LNCaP clone FGC (cell line): ENCODE measurements at places on chromosomes 2 and 18.

DNA sequence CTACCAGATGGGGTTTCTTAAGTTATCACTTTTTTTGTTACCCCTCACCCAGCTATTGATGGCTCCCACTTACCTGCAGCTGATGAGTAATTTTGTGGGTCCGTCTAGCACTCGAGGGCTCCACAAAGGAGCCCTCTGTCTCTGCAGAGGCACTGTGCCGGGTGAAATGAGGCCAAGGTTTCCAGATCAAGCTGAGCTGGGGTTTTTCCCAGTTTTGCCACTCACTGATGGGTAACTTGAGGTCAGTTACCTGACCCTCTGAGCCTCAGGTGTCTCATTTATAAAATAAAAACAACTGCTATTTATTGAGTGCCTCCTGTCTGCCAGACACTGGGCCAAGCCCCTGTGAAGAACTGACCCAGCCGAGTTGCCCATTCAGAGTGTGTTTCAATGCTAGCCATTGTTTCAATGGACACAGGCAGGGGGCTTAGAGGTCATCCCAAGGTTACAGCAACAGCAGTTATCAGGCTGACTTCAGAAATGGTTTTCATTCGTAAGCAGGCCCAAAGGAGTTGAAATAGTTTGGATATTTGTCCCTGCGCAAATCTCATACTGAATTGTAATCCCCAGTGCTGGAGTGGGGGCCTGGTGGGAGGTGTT, 192.9 kb downstream of the NCK2 start:
- DNase-seq: no peak

GRCh38 chr2:48434101-48434500, 95.9 kb upstream of the STON1 start:
- DNase-seq: no peak

DNA sequence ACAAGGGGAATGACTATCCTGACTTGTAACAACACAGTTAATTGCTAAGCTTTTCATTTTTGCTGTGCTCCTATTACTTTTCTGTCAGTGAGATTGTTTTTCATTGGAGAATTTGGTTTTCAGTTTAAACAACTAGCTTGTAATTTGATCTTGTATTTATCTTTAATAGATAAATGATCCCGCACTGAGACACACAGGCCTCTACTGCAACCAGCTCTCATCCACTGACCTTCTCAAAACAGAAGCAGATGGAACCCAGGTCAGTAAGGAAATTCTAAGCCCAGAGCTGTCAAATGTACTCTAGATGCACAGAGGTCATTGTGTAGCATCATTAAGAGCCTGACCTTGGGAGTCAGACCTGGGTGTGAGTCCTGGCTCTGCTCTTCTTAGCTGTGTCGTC, 30.7 kb downstream of the PTRHD1 start:
- no peak for DNase-seq

- no peak for DNase-seq
Measured at GRCh38 chr2:239666855-239667376, 266.1 kb upstream of the HDAC4 start.

DNA sequence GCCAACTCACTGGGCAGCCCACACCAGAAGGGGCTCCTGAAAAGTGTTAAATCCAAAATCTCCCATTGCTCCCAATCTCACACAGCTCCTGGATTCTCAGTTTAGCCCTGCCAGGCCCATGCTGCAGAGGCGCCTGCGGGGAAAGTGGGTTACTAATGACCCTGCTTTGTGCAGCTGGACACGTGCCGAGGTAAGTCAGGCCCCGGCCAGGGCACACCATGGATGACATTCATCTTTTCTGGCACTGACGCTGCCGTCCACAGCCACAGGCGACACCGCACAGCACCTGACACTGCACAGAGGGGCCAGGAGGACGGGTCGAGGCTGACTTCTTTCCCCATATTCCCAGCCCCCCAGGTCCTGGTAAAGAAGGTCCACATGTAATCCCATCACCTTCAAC, 193.5 kb downstream of the EIPR1 start:
- no peak for DNase-seq

- DNase-seq: no peak
Measured at GRCh38 chr18:57833441-57834101, 30.5 kb upstream of the ATP8B1 start.

DNA sequence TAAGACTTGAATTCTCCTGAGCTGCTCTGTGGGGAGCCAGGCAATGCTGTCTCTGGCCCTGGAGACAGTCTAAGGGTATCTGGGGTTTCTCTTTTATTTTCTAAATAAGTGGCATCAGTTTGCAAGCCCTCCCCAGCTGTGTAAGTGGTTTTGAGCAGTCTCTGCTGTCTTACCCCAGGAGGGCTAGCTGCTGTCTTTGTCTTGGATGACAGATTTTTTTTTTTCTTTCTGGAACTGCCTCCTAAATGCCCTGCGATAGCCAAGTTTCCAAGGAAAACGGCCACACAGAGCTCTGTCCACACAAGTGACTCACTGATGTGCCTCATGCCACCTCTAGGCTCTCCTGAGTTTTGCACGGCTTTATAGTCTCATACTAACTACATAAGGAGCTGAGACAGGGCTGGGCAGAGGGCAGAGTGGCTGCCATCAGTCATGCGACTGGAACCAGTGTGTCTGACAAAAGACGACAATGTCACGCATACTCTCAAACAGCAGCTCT, 37.2 kb upstream of the THOC1 start:
- no peak for DNase-seq

- no peak for DNase-seq
Measured at GRCh38 chr2:1627628-1628381, 116.5 kb downstream of the PXDN start.

DNA sequence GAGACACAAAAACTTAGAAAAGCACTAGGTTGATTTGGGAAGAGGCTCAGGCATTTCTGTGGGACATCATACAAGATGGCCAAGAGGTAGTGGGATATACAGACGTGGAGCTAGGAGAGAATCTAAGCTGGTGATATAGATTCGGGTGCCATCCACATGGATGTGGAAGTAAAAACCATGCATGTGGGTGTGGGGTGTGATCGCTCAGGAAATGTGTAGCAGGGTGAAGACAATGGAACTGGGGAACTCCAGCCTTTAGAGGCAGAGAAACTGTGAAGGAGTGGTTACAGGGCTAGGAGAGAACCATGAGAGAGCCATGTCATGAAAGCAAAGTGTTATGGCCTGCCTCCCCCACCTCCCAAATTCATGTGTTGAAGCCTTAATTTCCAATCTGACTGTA, 43.0 kb upstream of the CTLA4 start:
- no peak for DNase-seq

DNA sequence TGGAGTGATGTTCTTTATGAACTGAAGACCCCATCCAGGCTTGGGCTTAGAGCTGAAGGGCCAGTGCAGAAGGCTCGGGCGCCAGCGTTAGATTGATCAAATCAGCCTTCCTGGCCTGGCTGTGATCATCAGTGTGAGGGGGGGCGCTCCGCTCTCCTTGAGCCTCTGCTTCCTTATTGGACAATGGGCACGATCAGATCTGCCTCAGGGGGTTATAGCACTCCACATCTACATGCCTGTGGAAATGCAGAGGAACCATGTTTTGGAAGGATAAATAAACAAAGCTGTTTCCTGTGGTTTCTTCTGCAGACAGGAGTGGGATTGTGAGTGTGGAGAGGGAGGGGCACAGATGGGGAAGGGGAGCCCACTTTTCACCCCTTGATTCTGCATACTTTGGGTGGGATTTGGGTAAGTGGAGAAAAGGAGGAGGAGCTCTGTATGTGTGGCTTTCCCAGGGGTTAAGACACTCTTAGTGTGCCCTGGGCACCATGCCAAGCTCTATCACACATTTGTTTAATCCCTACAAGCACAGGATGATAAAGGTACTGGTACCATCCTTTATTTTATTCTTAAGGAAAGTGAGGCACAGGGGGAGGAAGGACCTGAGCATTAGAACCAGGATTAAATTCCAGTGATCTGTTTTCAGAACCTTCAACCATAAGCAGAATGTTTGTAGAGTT, 150.5 kb downstream of the EN1 start:
- DNase-seq: no peak

DNA sequence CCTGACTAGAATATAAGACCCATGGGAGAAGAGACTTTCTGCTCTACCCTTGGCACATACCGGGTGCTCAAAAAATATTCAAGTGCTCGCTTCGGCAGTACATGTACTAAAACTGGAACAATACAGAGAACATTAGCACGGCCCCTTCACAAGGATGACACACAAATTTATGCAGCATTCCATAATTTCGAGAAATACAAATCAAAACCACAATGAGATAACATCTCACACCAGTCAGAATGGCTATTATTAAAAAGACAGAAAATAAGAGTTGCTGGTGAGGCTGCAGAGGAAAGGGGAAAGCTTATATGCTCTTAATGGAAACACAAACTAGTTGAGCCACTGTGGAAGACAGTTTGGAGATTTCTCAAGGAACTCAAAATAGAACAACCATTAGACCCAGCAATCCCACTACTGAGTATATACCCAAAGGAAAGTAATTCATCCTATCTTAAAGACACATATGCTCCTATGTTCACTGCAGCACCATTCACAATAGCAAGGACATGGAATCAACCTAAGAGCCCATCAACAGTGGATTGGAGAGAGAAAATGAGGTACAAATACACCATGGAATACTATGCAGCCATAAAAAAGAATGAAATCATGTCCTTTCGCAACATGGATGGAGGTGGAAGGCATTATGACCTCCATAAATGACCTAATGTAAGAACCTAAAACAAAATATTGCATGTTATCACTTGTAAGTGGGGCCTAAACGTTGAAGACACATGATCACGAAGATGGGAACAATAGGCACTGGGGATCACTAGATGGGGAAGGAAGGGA, 71.6 kb upstream of the CYP1B1 start:
- no peak for DNase-seq

DNA sequence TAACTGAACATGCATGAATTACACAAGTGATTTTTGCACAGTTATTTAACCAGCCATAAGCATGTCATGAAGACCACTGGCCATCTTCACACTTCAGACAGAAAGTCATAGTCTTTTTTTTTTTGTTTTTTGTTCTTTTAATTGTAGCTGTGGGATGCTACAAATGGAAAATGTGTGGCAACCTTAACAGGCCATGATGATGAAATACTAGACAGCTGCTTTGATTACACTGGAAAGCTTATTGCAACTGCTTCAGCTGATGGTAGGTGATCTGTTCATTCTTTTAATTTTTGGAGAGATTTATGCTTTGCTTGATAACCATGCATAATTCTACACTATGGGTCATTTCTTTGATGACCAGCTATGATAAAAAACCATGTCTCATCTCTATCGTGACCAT, 35.6 kb downstream of the DAW1 start:
- DNase-seq: no peak

- DNase-seq: peak; percentile 95
Measured at GRCh38 chr2:179939259-179939658, 67.8 kb downstream of the CWC22 start.

- no peak for DNase-seq
Measured at GRCh38 chr2:10847008-10847407, 34.4 kb upstream of the PDIA6 start.

- DNase-seq: no peak
Measured at GRCh38 chr2:231660860-231661259, 47.5 kb upstream of the PTMA start.

- no peak for DNase-seq
Measured at GRCh38 chr2:65024149-65024829, 31.9 kb upstream of the CEP68 start.

GRCh38 chr2:200012401-200012800, 57.0 kb downstream of the MAIP1 start:
- no peak for DNase-seq

DNA sequence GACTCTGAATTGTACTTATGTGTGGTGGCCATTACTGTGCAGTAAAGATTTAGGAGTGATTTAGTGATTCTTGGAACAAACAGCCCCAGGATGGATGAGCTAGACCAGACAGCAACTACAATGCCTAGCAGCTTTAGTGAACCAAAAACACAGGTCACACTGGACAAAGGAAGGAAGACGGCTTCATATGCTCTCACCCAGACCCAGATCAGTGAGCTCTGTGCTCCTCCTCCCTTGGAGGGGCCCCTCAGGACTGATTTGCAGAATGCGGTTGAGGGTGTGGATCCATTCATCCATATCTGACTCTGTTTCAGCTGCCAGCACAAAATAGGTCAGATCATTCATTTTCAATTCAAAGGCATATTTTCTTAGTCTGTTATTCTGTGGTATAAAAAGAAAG, 159.7 kb upstream of the CCDC195 start:
- no peak for DNase-seq

- DNase-seq: no peak
Measured at GRCh38 chr2:207167099-207167923, 1.6 kb upstream of the KLF7 start.

GRCh38 chr2:236940916-236941520, 144.7 kb upstream of the COPS8 start:
- DNase-seq: no peak

GRCh38 chr2:66467718-66468117, 32.8 kb downstream of the MEIS1 start:
- DNase-seq: no peak

DNA sequence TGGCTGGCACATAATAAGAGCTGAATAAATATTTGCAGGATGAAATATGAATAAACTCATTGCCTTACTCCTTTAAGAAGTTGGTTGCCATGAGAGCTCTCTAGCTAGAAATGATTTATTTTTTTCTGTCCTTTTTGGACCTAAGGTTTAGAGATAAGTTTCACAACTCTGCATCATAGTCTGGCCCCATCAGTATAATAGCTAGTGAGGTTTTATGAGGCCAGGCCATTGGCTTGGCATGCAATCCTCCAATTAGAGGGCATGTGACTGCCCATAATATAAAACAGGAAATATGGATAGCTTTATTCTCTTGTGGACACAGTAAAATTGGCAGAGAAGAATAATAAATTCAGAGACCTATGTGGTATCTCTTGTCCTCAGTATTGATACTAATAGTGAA, 26.2 kb upstream of the INSIG2 start:
- DNase-seq: no peak

DNA sequence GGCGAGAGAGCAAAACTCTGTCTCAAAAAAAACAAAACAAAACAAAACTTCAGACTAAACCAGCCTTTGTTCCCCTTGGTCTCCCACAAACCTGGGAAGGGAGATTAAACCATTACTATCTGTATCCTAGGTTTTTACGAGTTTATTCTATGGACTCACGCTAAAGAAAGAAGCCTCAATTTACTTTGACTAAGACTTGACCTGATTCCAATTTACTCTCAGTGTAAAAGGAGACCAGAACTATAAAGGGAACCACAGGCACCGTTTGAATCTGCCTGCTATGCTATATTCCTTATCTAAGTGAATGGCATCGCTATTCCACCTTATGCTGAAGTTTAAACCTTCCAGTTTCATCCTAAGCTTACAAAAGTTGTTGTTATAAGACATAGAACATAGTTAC, 46.5 kb upstream of the MMADHC start:
- no peak for DNase-seq

GRCh38 chr18:55272510-55273243, 313.4 kb upstream of the CCDC68 start:
- DNase-seq: no peak

DNA sequence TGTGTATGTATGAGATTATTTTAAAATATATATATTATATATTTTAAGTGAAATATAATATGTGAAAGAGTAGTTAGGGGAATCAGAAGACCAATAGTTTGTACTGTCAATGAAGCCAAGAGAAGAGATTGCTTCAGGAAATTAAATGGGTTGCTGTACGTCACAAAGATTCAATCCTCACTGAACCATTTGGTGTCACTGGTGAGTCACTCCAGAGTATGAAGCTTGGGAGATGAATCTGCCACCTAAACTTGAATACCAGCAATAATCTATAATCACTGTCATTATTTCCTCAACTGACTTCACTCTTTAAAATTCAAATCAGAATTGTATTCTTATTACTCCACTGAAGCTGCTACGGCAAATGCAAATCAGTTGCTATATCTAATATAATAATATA, 41.9 kb upstream of the SCN9A start:
- peak; percentile 6 for DNase-seq
